ENCODE measurements at places on chromosomes 4 and X.

DNA sequence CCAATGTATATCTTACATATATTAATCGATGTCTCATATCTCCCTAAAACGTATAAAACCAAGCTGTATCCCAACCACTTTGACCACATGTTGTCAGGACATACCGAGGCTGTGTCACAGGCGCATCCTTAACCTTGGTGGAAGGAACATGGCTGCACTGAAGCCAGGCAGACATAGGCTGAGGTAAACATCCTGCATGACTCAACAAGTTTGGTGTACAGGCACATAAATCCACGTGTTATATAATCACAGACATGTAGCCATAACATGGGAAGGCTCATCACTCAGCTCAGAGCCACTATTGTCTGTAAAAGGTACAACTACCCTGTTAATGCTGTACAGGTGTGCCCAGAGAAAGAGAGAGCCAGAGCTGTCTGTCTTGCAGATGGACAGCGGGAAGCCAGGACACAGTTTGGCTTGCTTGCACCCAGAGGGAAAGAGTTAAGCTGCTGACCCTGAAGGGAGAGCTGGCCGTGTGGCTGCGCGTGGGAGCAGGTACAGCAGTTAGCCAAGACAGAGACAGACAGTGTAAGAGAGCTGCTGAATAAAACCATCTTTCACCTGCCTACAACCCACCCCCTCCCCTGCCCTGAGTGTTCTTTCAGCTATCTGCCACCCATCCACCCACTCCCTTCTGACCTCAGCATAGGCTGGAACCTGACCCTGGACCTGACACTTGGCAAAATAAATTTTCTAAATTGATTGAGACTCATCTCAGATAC lies 22.3 kb upstream of the ZBTB33 start:
- no peak for DNase-seq

- DNase-seq: no peak
Observed at GRCh38 chr4:19945979-19946380, 305.7 kb upstream of the SLIT2 start.

DNA sequence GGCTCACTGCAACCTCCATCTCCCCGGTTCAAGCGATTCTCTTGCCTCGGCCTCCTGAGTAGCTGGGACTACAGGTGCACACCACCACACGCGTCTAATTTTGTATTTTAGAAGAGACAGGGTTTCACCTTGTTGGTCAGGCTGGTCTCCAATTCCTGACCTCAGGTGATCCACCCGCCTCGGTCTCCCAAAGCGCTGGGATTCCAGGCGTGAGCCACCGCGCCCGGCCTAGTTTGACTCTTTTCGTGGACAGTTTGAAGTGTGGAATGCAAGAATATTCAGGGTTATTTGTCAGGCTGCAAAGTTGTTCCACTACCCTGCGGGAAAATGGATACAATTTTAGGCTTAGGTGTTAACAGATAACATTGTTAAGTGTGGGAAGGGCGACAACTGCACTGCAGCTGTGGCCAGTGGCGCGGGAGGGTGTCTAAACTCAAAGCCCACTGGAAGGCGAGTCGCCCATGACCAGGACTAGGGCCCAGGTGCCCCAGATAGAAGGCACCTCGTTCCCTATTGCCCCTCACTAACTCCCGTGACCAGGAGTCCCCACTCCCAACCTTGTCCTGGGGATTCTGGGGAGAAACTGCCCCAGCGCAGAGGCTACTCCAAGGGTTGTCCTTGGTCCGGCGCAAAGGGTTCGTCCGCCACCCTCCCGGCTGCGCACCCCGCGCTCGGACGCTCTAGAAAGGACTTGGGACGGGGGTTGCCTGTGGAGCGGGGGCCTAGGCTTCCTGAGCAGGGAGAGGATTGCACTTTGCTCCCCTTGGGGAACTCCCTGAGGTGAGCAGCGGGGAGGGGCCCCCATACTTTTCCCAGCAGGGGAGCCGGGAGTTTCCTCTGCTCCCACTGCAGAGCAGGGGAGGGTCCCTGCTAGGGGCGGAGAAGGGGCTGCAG lies 1.1 kb upstream of the CD99 start:
- DNase-seq: no peak

DNA sequence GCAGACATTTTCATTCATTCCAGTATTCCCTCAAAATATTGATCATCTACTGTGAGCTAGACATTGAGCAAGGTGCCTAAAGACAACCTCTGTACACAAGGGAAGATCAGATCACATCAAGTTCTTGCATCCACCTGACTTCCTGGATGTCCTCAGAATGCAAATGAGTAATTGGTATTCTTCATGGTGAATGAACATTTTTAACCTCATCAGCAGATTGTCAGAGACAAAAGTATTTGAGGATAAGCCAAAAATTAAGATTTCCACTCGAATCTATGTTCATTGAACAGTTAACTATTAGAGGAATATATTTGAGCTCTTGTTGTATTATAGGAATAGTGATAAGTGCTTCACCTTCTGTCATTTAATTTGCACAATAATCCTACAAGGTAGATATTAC lies 1.3 kb downstream of the SMARCAD1 start:
- no peak for DNase-seq

DNA sequence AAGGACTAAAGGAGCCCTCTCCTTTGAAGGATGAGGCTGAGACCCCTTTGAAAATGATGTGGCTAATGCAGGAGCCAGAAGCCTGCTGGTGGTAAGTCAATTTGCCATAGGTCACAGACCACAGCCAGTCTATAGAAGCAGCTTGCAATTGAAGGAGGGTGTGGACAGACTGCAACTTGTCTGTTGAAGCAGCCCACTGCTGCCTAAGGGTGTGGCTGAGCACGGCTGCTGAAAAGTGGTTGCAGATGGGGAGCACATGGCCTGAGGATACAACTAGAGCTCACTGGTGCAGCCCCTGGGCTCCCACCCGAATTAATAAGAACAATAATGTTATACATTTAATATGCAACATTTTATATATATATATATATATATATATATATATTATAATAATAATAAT lies 11.4 kb upstream of the EXOC1L start:
- no peak for DNase-seq

GRCh38 chr4:38846015-38846414 lies 10.6 kb downstream of the TLR6 start:
- DNase-seq: no peak

GRCh38 chrX:15769300-15769954 lies 20.9 kb upstream of the ZRSR2 start:
- DNase-seq: no peak

DNA sequence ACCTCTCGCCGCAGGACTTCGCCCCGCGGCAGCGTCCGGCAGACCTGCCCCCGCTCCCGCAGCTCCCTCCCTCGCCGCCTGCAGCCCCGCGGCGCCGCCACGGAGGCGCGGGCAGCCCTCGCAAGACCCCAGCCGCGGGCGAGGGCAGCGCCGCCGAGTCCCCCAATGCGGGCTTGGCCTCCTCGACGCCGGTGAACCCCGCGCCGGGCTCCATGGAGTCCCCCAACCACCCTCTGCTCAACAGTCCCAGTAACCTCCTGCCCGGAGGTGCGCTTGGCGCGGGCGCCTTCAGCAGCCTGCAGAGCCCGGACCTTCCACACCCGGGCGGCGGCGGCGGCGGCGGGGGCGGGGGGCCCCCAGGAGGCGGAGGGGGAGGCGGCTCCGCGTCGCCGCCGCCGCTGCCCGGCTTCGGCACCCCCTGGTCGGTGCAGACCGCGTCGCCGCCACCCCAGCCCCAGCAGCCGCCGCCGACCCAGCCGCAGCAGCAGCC lies 1.2 kb downstream of the CPEB2 start:
- peak; percentile 41 for DNase-seq

GRCh38 chr4:145281224-145281623 lies 100.8 kb upstream of the OTUD4 start:
- no peak for DNase-seq

DNA sequence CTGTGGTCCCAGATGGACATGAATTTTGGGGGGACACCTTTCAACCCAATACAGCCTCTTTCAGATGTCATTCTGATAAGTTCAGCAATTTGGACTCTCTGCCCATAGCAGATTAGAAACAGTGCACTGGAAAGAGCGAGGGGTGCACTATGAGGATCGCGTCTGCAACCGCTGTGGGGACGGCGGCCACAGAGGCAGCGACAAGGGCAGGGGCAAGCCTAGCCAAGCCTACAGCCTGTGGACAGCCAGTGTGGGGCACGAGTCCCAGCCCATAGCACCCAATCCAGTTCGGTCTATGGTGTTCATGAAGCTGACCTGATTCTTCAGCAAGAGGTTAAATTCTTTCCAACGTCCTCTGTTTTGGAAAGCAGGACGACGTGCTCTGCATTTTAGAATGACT lies 9.7 kb upstream of the NSG1 start:
- DNase-seq: no peak

DNA sequence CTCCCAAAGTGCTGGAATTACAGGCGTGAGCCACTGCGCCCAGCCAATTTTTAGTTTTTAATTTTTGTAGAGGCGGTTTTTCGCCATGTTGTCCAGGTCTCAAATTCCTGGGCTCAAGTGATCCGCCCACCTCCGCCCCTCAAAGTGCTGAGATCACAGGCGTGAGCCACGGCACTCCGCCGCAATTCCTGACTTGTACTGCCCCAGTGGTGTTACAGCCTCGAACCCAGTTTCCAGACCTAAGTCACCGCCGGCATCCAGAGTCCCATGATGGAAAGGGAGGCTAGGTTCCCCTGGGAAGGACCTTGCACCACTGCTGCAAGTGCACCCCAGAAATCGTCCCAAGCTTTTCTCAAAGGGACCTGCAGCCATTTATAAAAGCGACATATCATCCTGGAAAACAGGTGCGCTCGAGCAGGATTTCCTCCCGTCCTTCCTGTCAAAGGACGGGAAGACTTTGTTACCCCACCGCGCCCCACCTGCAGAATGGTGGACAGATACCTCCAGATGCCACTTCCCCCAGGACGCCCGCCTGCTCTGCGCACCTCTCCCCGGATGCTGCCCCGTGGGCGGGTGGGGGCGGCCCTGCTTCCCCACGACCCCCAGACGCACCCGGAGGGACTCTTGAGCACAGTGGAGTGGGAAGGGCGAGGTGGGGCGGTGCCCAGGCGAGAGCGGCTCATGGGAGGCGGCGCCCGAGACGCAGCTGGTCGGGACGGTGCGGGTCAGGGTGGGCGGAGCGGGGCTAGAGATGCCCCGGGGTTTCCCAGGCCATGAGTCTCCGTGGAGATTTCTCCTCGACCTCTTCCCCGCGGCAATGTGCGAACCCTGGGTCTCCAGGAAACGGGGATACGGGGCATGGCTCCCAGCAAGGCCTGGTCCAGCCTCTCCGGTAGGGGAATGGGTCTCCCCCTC lies 947 bp upstream of the RPL10 start:
- peak; percentile 29 for DNase-seq

DNA sequence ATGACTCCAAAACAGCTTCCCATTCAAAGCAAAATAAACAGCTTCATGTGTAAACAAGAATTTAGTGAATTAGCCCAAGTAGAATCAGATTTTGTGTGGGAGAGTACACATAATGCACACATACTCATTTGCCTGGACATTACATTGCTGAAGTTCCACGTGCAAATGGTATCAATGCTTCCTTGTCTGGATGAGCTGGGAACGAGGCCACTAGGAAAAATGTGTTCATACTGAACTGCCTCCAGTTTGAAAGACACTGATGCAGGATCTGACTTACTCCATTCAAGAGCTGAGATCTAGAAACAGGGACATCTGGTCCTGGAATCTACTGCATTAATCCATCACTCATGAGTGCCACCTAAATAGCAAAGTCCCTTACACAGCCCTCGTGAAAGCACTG lies 228.0 kb downstream of the APBB2 start:
- no peak for DNase-seq

Measured in T-helper 1 cell (primary cell).